ENCODE measurements at places on chromosomes 13 and 19. TPM values are rescaled to one million over a fixed set of nuclear protein-coding genes. Genes with fewer than 3 reads are reported as not detected.

The MAP4K1 gene
- 0.25 TPM for total RNA-seq

The FXYD1 gene
- not detected for total RNA-seq

The NANOS3 gene
- total RNA-seq, result not detected

The EFNB2 gene
- total RNA-seq, result 27.4 TPM

GRCh38 chr19:4991538-4991937 lies 22.6 kb downstream of the KDM4B start:
- DNase-seq, result no peak

GRCh38 chr13:50527188-50527587 lies 316.3 kb downstream of the DLEU7 start:
- DNase-seq, result peak; percentile 67

DNA sequence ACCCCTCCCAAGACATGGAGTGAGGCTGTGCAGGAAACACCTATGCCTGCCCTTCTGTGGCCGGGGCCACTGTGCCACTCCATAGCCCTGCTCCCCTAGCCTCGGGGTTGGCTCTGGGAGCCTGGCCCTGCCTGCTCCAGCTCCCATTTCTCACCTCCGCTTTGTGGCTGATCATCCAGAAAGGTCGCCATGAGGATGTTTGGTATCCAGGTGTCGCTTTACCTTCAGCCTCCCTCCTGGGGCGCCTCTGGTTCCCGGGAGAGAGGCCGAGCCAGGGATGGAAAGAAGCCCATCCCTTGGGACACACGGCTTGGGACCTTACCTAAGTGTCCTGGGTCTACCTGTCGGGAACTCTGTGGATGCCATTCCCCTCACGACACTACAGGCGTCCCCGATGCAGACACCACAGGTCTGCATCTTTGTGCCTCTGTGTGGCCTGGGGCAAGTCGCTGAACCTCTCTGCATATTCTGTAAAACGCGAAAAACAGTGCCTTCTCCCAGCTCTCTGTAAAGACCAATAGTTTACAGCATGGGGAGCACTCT lies 3.4 kb upstream of the MCF2L start:
- no peak for DNase-seq

- no peak for DNase-seq
These were observed 26.4 kb downstream of the LEUTX start for GRCh38 chr19:39805104-39805503.

GRCh38 chr19:4208385-4209094 lies 20.8 kb upstream of the EBI3 start:
- peak; percentile 35 for DNase-seq

- DNase-seq, result no peak
These were observed 290.1 kb downstream of the DCLK1 start for GRCh38 chr13:35841060-35841521.

- no peak for DNase-seq
These were observed 19.6 kb downstream of the KCNC3 start for GRCh38 chr19:50309396-50310125.

DNA sequence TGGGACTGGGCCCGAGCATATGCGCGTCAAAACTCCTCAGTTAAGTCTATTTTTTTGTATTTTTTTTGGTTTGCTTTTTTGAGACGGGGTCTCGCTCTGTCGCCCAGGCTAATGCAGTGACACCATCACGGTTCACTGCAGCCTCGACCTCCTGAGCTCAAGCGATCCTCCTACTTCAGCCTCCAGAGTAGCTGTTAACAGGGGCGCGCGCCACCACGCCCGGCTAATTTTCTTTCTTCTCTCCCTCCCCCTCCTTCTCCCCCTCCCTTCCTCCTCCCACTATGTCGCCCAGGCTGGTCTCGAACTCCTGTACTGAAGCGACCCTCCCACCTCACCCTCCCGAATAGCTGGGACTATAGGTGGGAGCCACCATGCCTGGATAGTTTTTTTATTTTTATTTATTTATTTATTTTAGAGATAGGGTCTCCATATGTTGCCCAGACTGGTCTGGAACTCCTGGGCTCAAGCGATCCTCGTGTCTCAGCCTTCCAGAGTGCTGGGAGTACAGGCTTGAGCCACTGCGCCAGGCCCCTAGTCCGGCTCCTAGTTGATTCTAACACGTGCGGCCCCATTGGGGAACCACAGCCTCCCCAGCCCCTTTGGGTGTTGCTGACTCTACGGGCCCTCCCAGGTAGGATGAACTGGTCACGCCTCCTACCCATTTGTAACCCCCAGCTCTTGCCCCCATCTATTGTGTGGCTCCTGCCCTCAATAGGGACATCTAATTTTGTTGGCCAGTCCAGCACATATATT lies 806 bp upstream of the ZNF837 start:
- no peak for DNase-seq

DNA sequence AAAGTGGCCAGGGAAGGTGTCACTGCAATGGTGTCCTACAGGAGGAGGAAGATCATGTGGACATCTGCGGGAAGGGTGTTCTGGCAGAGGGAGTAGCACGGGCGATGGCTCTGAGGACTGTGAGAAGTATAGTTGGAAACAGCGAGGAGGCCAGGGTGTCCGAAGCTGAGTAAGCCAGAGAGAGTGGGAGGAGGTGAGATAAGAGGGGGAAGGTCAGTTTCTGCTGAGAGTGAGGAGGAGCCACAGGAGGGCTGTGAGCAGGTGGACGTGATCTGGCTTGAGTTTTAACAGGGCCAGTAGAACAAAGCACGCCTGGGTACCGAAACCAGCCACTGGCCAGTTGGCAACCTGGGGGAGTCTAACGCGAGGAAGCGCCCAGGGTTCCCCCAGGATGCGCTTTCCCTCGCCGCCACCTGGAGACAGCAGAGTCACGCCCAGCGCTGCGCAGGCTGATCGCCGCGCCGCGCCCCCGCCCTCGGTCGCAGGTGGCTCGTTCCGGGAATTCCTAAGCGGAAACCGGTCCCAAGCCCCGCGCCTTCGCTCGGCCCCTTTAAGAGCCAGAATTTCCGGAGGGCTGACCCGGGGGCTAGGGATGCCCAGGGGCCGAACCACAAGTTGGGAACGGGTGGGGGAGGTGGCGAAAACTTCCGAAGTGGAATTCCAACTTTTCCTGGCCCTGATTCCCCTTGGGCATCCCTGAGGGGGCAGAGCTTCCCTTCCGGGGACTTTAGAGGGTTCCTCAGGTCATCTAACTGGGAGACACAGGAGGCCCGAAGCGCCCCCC lies 1.1 kb upstream of the LSR start:
- peak; percentile 78 for DNase-seq

- no peak for DNase-seq
These were observed 118.6 kb downstream of the DLEU7 start for GRCh38 chr13:50724913-50725312.

- DNase-seq, result no peak
These were observed 294.7 kb downstream of the DCLK1 start for GRCh38 chr13:35836446-35836845.

GRCh38 chr19:19068659-19069654 lies 5.2 kb downstream of the SLC25A42 start:
- no peak for DNase-seq

Measured in renal cortical epithelial cell (primary cell).